Fibroblast of villous mesenchyme (primary cell): ENCODE measurements at places on chromosomes 6 and 20. TPM values are rescaled to one million over a fixed set of nuclear protein-coding genes. Genes with fewer than 3 reads are reported as not detected.

Gene PTPRK
- 70.0 and 82.5 TPM in 2 replicates for total RNA-seq

Gene ERVFRD-1
- not detected in 2 replicates for total RNA-seq

Gene CTCFL
- not detected in 2 replicates for total RNA-seq

Gene TREML2
- total RNA-seq = not detected in 2 replicates

Gene MUC22
- total RNA-seq = not detected in 2 replicates
